ENCODE measurements at places on chromosomes 3 and 15.
A peak's percentile ranks its signal among the peaks of the same experiment; 100 is the strongest.

DNA sequence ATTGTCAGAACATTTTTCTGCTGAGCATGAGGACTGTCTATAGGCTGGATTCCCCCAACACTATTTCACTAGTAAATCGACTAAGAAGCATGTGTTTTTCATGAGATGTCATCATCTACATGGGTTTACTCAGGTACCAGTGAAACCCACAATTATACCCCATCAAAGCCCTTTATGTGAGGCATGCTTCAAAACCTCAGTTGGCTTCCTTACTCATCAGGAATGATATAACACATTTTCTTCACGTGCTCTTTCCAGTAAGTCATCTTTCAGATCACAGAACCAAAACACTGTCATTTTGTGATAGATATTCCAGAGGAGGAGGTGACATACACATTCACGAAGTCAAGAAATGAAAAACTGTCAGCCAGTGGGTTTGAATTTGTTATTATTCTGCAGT is 116.5 kb downstream of the ANO10 start:
- no peak for DNase-seq

DNA sequence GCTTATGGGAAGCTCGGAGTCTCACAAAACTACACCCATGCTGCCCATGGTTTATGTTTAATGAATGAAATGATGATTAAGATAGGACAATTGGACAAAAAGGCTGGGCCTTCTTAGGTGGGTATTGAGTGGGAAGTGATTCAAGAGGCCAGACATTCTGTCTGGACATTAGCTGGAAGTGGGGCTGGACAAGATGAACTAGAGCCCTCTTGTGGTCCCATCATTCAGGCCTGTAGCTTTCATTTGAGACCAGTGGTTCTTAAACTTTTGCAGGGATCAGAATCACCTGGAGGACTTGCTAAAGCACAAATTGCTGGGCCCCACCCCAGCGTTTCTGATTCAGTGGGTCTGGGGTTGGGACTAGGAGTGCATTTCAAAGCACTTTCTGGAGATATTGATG is 290.4 kb upstream of the CTDSPL start:
- no peak for DNase-seq

DNA sequence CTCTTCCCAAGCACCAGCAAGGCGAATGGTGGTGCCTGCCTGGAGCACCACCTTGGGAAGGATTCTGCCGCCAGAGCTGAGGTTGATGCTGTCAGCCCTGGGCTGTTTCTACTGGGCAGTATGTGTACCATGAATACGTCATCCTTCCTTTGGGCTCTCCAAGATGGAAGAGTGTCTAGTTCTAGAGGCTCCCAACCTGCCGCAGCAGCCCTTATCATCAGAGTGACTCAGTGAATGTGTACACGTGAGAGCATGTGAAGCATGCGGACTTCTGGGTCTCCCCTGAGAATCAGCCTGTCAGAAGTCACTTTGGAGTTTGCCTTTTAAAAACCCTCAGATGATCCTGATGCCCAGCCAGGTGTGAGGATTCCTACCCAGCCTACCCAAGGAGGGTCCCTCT is 20.9 kb downstream of the PLA2G4D start:
- DNase-seq = no peak

- peak; percentile 44 for DNase-seq
Measured at GRCh38 chr3:33096093-33096868, 665 bp downstream of the GLB1 start.

GRCh38 chr3:56519641-56520040 is 37.3 kb upstream of the CCDC66 start:
- no peak for DNase-seq

DNA sequence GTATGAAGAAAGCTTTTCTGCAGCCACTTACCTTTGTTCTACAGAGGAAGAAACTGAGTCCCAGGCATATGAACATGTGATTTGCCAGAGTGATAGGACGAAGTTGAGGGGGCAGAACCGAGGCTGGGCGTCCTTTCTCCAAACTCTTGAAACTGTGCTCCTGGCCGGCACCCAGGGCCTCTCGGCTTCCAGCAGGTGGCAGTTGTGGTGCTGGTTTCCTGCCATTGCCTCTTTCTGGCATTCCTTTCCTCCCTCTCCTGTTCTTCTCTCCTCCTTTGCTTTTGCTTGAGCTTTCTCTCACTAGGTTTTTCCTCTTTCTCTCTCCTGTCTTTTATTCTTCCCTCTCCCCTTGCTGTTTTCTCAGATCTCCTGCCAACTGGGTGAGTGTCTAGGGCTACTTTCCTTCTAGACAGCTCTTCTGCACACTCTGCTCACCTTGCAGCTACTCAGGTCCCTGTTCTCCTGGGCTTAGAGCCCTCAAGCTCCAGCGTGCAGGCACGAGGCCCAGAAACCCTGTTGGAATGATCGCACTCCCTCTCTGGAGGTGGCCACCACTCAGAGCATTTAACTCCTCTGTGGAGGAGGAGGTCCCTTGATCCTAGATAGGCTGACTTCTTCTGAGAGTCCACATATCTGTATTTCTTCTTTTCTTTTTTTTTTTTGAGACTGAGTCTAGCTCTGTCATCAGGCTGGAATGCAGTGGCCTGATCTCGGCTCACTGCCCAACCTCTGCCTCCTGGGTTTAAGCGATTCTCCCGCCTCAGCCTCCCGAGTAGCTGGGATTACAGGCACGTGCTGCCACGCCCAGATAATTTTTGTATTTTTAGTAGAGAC is 26.2 kb downstream of the TRAK1 start:
- DNase-seq = peak; percentile 64

DNA sequence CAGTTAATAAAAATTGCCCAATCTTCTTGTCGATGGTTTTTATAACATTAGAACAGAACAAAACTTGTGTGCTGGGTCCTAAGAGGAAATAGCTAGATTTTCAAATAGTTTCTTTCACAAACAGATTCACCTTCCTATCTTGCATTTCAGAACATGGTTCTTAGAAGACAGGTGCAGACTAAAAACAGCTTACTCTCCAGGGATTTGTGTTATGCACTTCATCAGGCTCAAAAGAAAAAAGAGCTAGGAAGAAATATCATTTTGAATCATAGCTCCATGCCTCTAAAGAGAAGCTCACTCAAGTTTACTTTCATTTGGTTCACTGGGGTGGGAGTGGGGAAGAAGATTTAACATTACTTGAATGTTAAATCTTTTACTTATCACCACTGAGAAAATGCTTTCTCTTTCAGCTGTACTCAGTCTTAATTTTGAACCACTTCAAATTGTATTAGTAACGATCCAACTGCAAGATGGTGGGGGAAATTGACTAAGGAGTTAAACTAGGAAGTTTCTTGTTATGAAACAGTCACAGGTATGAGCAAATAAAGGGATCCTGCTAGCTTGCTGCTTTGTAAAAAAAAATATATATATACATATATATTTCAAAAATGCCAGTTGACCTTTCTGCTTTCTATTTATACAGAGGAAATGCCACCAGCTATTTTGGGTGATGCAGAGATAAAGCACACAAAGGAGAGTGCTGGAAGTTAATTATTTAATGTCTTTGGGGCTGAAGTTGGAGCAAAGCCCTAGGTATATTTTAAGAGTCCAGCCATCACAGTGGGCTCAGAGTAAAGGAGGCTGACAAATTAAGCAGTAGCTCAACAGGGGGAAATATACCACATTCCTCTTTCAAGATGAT is 28.3 kb upstream of the NUDT16 start:
- DNase-seq = peak; percentile 59

DNA sequence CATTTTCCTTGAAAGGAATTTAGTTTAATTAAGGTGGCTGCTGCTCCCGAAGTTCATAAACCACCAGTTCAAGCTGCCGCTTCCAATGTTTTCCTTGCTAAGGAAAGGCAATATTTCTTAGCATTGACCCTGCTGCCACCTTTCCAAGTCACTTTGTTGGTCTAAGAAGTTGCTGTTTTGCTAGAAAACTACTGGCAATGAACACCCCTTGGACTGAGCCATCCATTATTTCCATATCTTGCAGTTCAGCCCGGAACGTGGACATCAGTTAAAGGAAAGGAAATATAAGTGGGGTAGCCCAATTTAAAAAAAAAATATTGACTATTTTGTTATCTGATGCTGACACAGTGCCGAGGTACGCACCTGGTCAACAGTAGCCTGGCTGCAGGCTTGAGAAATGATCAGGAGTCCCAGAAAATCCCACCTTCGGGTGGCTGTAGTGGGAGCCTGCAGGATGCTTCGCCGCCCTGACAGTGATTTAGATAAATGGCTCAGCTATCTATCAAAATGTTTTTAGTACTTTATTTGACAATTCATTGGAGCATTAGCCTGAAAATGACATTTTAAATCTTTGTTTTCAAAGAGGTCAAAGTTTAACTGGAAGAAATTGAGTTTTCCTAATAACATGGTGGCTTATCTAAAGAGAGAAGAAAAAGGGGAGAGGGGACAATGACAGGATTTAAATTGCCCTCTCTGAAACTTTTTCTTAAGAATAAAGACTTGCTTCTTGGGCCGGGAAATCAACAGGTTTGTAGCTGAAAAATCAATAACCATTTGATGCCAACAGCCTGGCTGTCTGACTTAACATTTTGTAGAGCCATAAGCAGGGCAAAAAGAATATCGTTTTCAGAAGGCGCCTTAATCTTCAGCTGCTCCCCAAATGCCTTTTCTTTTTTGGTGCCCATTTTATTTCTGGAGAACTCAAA is 1.6 kb downstream of the RARB start:
- no peak for DNase-seq

DNA sequence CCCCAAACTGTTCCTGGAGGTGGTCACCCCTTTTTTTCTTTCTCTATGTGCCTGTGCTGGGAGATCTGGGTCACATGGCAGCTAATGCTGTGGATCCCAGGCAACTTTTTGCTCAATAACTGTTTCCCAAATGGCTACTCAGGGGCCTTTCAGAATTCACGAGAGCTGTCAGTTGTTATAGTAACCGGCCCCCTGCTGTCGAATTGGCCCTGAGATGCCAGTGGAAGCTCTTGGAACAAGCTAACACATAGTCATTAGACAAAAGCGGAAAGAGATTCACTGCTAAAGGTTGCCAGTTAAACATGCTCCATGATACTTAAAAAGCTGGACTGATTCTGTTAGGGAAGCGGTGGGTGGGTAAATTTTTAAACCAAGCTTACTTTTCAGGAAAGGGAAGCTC is 144.1 kb downstream of the FEZF2 start:
- no peak for DNase-seq

GRCh38 chr15:99169769-99170311 is 65.0 kb downstream of the SYNM start:
- DNase-seq = no peak

DNA sequence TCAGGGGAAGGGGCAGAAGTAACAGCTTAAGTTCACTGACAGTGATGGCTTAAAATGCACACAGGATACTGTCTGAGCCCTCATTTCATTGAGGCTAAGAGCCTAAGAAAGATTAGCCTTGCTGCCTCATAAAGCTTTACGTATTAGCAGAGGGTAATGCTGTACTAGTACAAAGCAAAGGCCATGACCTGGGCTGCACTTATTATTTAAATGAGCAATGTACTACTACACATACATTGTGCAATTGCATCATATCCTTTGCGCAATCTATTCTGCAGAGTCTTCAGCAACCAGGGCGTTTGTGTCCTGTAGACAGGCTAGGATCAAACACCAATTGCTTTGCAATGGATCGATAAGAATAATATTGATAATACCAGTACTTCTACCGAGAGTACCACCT is 221.8 kb downstream of the TPRG1 start:
- no peak for DNase-seq

DNA sequence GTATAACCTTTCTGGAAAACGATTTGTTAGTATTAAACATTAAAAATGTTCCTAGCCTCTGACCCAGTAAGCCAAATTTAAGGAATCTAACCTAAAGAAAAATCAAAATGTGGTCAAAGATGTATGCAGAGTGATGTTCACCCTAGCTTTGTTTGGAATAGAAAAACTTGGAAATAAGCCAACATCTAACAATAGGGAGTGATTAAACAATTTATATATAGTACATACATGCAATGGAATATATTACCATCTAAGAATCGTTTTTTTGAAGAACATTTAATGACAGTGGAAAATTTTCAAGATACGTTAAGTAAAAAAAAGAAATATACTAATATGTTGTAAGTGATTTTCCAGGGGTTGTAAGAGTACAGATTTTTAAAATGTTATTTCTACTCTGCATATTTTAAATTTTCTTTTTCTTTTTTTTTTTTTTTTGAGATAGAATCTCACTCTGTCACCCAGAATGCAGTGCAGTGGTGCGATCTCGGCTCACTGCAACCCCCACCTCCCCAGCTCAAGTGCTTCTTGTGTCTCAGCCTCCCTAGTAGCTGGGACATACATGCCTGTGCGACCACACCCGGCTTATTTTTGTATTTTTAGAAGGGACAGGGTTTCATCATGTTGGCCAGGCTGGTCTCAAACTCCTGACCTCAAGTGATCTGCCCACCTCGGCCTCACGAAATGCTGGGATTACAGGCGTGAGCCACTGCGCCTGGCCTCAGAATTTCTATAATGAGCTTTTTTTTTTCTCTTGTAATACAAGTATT is 54.9 kb downstream of the ANP32A start:
- peak; percentile 41 for DNase-seq

DNA sequence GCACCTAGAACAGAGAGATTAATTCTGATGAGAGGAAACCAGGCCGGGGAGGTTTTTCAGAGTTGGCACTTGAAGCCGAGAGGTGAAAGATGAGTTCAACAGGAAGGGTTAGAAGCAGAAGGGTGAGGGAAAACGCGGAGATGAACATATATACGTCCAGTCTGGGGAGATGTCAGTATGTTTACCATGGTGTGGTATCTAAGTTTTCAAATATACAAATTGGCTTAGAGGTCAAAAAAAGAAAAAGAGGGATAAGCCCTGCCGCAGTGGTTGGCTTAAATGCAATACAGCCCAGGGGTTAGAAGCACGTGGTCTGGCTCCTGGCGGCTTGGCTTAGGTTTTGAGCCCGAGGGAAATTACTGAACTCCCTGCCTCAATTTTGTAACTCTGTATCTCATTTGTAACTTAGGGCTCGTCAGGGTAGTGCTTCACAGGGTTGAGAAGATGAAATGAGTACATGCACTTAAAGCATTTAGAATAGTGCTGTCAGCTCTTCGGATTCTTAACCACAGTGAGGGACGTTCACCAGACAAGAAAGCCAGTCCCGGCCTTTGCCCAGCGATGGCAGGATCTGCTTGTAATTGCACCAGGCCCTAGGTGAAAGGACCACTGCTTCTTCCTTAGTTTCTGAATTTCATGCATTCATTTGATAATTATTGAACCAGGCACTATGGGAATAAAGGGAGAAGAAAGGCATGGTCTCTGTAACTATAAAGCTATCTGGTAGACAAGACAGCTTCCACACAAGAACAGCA is 6.4 kb downstream of the HES1 start:
- no peak for DNase-seq

Data from myocyte (in vitro differentiated cells).